ENCODE measurements at places on chromosomes 3 and 15.

GRCh38 chr3:74523811-74524210, 90.6 kb downstream of the CNTN3 start:
- peak; percentile 35 for DNase-seq

GRCh38 chr3:150613709-150614480, 10.8 kb downstream of the SELENOT start:
- no peak for DNase-seq

- DNase-seq = peak; percentile 97
Measured at GRCh38 chr3:159458010-159458409, 530.6 kb upstream of the IL12A start.

GRCh38 chr3:15458212-15458780, 30.9 kb downstream of the EAF1 start:
- no peak for DNase-seq

GRCh38 chr15:62945760-62946159, 96.8 kb upstream of the TPM1 start:
- no peak for DNase-seq

DNA sequence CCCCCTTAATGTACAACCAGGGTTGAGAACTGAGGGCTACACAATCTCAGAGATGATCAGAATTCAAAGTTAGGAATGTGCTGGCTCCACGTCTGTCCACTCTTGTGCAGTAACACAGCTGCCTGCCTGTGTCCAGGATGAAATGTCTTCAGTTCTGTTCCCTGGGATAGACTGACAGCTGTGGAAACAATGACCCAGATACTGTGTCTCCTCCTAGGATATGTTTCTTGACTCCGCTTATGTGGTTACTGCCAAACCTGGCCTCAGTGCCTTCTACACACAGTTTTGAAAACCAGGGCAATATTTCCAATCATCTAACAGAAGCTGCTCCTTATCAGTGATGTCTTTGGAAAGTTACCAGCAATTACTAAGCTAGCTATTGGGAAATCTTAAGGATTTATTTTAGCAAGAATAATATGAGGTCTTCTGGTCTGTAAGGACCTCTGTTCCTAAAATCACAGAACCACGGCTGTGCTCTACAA, 67.6 kb downstream of the NOX5 start:
- peak; percentile 83 for DNase-seq
